ENCODE measurements at places on chromosomes 5 and 9.
A peak's percentile ranks its signal among the peaks of the same experiment; 100 is the strongest.

DNA sequence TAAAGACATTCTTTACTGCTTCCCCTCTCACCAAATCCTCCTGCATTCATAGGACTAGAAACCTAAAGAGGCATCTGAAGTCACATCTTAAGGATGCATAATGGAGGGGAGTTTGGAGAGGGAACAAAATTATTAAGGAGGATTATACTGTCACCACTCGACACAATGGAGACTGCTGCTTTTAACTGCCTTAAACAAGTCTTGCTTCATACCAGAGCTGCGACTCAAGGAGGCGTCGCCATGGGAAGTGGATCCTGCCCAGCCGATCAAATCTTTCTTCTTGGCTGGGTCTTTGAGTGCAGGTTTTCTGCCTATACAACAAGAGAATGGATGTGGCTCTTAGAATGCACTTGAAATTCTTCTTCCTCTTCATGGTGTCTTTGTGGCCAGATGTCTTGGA lies 66.7 kb upstream of the FOXE1 start:
- peak; percentile 38 for DNase-seq

DNA sequence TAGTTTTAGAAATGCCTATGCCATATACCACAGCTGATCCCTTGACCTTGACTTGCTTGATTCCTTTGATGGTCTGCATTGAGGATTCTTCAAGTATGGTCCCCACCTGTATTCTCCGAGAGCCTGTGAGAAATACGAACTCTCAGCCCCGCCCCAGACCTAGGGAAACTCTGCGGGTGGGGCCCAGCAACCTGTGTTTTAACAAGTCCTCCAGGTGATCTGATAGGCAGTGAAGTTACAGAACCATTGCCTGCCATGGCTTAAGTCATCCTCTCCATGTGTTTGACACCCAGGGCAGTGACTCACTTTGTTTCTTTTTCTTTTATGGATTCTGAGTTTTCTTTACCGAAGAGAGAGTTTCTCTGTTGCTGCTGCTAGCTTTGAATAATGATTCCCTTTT lies 18.5 kb downstream of the FRMPD1 start:
- DNase-seq, result no peak

GRCh38 chr5:33841891-33842290 lies 49.9 kb downstream of the ADAMTS12 start:
- DNase-seq, result no peak

- DNase-seq, result peak; percentile 46
Measured at GRCh38 chr5:140338336-140338735, 8.1 kb downstream of the HBEGF start.

- peak; percentile 30 for DNase-seq
Measured at GRCh38 chr5:96037128-96037527, 75.5 kb upstream of the ELL2 start.

GRCh38 chr5:134122530-134122929 lies 8.0 kb downstream of the TCF7 start:
- DNase-seq, result no peak

GRCh38 chr9:20405078-20405477 lies 217.2 kb downstream of the MLLT3 start:
- no peak for DNase-seq

GRCh38 chr5:136754216-136754615 lies 388.9 kb upstream of the TRPC7 start:
- no peak for DNase-seq

DNA sequence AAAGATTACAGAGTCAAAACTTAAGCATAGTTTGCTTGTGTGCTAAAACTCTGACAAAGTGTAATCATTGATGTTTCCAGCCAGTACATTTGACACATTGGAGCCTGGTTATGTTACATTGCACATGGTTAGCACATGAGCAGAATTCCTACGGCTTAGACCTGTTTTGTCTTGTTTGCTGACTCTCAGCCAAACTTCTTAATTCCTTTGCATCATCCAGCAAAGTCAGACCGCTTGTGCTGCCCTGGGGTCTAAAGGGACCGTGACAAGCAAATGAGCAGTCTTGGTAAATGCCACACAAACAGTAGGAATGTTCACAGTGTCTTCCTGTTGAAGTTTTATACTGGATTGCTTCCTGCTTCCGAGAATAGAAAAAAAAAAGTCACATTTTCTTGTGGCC lies 72.0 kb upstream of the ENTREP1 start:
- peak; percentile 34 for DNase-seq

DNA sequence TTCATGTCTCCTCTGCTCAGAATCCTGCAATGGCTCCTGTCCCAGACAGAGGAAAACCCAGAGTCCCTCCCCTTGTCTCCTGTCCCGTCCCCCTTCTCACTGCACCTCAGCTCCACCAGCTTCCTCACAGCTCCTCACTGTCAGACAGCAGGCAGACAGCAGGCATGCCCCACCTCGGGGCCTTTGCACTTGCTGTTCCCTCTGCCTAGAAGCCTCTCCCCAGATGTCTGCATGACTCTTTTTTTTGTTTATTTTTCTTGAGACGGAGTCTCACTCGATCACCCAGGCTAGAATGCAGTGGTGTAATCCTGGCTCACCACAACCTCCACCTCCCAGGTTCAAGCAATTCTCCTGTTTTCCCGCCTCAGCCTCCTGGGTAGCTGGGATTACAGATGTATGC lies 8.8 kb upstream of the SLC6A7 start:
- DNase-seq, result peak; percentile 45

DNA sequence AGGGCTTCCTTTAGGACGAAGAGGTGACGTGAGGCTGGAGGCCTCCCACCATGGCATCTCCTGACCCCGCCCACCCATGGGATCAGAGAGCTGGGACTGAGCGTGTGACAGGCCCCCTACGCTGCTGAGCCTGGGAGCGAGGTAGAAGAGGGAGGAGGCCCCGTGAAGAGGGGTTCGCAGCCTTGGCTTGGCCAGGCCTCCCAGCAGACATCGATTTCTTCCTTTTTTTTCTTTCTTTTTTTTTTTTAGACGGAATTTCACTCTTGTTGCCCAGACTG lies 39.5 kb downstream of the PTGES start:
- DNase-seq, result no peak

GRCh38 chr5:157137691-157138090 lies 5.0 kb downstream of the MED7 start:
- peak; percentile 4 for DNase-seq

GRCh38 chr5:169272111-169272510 lies 28.8 kb downstream of the SLIT3 start:
- DNase-seq, result no peak

DNA sequence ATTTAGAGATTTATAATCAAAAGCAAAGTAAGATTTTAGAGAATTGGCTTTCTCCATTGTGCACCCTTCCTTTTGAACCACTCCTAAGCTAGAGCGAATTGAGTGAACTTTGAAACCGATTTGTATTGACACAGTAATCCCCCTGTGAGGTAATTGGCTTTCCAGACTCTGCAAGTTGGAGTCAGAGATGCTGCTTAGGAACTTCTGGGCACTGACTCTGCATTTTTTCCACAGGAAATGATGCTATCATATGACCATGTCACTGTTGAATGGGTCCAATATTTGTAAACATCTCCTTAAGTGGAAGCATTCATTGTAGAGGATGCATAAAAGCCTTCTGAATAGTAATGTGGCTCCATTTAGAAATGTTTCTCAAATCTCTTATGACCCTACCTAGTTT lies 394.4 kb upstream of the ZNF608 start:
- DNase-seq, result peak; percentile 82

GRCh38 chr5:108634617-108635288 lies 112.9 kb upstream of the FER start:
- DNase-seq, result peak; percentile 26

- DNase-seq, result no peak
Measured at GRCh38 chr5:96922499-96923244, 13.2 kb upstream of the LNPEP start.

- DNase-seq, result no peak
Measured at GRCh38 chr5:39696672-39697398, 272.1 kb upstream of the DAB2 start.

GRCh38 chr5:74295676-74296075 lies 344.9 kb downstream of the ENC1 start:
- no peak for DNase-seq

DNA sequence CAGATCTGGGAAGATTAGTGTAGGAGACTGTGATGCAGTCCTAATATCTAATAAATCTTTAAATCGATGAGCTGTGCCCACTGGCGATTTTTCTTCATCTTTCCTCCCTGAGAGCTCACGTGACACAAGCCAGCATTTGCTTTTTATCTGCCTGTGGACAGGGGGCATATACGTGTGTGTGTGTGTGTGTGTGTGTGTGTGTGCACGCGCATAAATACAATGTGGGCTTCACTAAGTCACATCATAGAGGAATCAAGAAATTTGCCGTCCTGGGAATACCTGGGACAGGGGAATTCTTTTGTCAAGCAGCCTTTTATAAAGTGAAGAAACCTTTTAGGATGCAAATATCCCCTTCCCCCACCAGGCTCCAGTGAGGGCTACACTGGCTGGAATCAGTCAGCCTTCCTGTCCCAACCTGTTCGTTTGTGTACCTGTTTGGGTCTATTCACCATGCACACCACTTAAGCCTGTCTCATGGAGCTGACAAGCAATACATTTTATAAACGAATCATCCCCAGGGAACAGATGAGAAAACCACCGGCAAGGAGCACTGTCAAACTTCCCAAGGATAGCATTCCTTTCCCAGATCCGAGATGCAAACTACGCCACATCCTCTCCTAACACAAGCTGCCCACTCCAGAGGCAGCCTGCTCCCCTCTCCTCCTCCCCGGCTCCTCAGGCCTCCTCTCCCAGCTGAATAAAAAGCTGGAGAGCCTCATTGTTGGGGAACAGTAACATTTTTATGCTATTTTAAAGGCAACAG lies 2.7 kb downstream of the EPB41L4B start:
- peak; percentile 18 for DNase-seq

- DNase-seq, result no peak
Measured at GRCh38 chr5:8399471-8399870, 530.5 kb downstream of the MTRR start.

GRCh38 chr5:9898319-9898718 lies 268.2 kb upstream of the TAS2R1 start:
- peak; percentile 42 for DNase-seq

DNA sequence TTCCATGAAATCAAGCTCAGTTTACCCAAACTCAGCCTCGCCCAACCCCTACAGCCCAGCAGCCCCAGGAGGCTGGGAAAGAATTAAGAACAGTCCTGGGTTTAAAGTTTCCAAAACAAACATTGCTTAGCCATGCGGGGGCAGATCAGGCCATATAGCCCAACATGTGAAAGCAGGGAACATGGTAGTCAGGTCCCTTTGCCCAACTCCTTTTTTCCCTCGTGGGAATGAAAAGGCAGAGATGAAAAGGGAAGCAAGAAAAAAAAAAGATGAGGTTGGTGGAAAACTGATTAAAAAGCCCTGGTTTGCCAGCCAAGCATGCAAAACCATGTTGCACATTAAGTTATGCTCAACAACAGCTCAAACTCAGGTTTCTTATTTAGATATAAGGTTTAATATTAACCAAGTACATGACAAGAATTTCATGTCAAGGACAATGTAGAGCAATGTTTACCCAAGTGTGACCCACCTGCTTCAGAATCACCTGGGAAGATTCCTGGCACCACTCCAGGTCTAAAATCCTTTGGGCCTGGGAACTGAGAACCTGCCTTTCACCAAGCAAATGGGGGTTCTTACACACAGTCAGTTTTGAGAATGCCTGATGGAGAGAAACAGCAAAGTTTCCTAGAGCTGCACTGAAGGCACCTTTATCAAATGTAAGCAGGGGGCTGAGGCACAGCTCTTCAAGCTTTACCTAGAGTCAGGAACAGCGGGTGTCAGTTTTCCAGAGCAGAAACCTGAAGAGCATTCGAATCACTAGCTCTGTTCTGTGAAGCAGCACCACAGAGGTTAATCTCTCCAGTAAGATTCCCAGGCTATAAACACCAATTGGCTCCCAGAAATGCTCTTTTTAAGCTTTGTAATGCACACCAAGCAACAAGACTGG lies 1.7 kb downstream of the FREM1 start:
- no peak for DNase-seq

DNA sequence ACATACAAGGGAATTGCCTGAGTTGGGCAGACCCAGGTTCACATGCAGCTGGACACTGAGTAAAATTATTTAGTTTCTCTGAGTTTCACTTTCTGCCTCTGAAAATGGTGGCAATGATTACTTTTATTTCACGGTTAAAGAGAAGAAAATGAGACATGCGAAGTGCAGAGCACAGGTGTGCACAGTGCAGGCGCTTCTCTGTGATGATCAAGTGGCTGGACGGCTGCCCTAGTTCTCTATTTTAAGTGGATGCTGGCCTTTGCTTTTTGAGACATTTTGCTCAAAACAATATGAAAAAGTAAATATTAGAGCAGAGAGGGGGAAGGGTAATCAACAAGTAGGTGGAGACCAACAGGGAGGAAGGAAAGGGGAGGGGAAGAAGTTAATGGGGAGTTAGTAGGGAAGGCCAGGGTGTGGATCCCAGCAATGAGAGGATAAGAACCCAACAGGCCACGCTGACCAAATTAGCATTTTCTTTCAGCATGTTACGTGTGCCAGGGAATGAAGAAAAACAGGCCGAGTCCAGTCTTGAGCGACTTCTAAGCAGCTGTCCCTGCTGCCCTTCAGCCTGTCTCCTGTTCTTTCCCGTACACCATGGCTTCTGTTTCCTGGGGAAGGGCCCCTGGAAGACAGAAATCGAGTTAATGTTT lies 16.1 kb downstream of the SNX18 start:
- DNase-seq, result no peak

DNA sequence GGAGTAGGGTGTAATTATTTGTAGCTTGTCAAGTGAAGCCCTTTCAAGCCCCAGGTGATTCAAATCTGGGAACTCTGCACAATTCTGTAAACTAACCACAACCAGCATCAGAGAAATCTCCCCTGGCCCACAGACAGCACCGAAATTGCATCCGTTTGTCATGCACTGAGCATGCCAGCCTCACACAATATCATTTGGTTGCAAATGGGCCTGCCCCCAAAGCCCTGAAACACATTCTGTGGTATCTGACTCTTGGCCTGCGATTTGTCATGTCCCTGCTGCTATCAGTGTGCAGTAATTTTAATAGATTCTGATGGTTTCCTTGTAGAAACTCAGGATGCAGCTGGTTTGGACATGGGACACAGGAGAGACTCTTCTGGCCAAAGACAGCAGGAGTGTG lies 35.3 kb downstream of the SNX24 start:
- no peak for DNase-seq

- no peak for DNase-seq
Measured at GRCh38 chr5:140780512-140780911, 5.4 kb upstream of the PCDHA1 start.

GRCh38 chr9:109974143-109974917 lies 194.3 kb downstream of the PALM2AKAP2 start:
- DNase-seq, result no peak

GRCh38 chr5:96227957-96228356 lies 205.1 kb downstream of the PCSK1 start:
- DNase-seq, result no peak

DNA sequence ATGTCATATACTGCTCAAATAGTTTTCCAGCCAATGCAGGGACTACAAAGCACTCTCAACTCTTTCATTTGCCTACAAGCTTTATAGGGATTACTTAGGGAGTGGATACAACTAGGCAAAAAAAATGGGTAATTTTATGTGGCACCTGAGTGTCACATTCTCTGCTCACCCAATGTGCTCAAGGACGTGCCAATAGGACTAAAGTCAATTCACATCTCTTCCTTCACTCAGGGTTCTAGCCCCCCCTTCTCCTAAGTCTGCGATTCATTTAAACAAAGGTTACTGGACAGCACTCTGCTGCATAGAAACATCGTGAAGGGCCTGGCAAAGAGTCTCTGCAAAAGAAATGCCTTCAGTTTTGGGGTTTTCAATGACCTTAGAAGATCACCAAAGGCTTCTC lies 142.3 kb downstream of the TSSK1B start:
- no peak for DNase-seq
